Heart right ventricle (tissue), 16 donors: ENCODE measurements at places on chromosomes 5 and 9. TPM values are rescaled to one million over a fixed set of nuclear protein-coding genes. Genes with fewer than 3 reads are reported as not detected.

DNA sequence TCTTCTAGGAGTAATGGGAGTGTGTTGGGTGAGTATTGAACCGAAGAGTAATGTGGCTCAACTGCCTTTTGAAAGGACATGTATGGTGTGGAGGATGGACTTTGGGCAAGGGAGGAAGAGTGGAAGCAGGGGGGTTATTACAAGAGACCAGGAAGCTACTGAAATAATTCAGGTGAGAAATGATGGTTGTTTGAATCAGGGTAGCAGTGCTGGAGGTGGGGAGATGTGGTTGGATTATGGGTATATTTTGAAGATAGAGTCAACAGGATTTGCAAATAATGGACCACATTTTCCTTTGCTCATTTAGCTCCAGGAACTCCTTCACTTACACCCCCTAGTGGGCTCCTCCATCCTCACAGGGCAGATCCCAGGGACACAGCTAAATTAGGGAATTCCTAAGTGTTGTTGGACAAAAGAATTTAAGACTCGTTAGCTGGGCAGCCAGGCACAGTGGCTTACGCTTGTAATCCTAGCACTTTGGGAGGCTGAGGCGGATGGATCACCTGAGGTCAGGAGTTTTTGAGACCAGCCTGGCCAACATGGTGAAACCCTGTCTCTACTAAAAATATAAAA is 1.2 kb upstream of the SLC4A9 start:
- no peaks in the 10 kb centered on the region for H3K27me3 ChIP-seq
- H3K4me3 ChIP-seq, result no peak overlapping the region
- no peak overlapping the region for H3K27ac ChIP-seq
- no peak for DNase-seq
- no peaks in the 10 kb centered on the region for H3K4me1 ChIP-seq

- no peaks in the 10 kb centered on the region for H3K4me1 ChIP-seq
- no peak for DNase-seq
- no peak overlapping the region for H3K27ac ChIP-seq
- H3K27me3 ChIP-seq, result peaks cover 18% of the 10 kb centered on the region
- H3K4me3 ChIP-seq, result no peak overlapping the region
These were observed 5.8 kb upstream of the PAPPA start for GRCh38 chr9:116147821-116148220.

DNA sequence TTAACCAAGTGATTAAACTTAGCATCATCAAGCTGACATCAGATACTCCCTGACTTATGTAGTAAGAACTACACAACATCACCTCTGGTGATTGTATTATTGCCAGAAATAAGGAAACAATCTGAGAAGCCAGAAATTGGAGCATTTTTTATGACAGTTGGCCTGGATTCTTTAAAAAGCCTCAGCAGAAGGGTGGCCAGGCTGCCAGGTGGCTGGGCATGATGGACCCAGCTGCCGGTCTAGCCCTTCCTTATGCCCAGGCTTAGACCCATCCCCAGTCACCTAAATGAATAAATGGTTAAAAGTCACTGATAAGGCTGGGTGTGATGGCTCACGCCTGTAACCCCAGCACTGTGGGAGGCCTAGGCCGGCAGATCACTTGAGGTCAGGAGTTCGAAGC is 12.8 kb downstream of the OR1K1 start:
- no peak overlapping the region for H3K27ac ChIP-seq
- DNase-seq, result no peak
- no peaks in the 10 kb centered on the region for H3K36me3 ChIP-seq
- H3K4me1 ChIP-seq, result peaks cover 4% of the 10 kb centered on the region
- no peaks in the 10 kb centered on the region for H3K27me3 ChIP-seq
- H3K4me3 ChIP-seq, result no peak overlapping the region

DNA sequence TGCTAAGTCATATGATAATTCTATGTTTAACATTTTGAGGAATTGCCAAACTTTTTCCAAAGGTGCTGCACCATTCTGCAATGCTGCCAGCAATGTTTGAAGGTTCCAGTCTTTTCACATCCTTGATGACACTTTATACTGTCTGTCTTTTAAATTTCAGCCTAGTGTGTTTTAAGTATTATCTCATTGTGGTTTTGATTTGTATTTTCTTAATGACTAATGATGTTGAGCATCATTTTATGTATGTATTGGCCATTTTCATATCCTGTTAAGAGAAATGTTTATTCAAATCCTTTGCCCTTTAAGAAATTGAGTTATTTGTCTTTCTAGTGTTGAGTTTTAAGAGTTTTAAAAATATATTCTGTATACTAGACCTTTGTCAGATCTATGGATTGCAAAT is 5.0 kb upstream of the TEX48 start:
- no peaks in the 10 kb centered on the region for H3K27me3 ChIP-seq
- no peaks in the 10 kb centered on the region for H3K4me1 ChIP-seq
- H3K27ac ChIP-seq, result no peak overlapping the region
- H3K36me3 ChIP-seq, result no peaks in the 10 kb centered on the region

GRCh38 chr5:156675395-156675794 is 174.7 kb upstream of the PPP1R2B start:
- H3K27me3 ChIP-seq, result no peaks in the 10 kb centered on the region
- peak overlapping the region; percentile 24 for H3K27ac ChIP-seq
- no peak overlapping the region for H3K4me3 ChIP-seq
- H3K4me1 ChIP-seq, result peaks cover 23% of the 10 kb centered on the region
- DNase-seq, result no peak

GRCh38 chr9:79395755-79396154 is 176.0 kb upstream of the TLE4 start:
- no peaks in the 10 kb centered on the region for H3K4me1 ChIP-seq
- peaks cover 4% of the 10 kb centered on the region for H3K27me3 ChIP-seq
- no peak for DNase-seq
- no peak overlapping the region for H3K4me3 ChIP-seq
- H3K27ac ChIP-seq, result no peak overlapping the region

- H3K27me3 ChIP-seq, result no peaks in the 10 kb centered on the region
- H3K4me3 ChIP-seq, result no peak overlapping the region
- H3K4me1 ChIP-seq, result no peaks in the 10 kb centered on the region
- no peaks in the 10 kb centered on the region for H3K36me3 ChIP-seq
- no peak overlapping the region for H3K27ac ChIP-seq
These were observed 38.6 kb downstream of the MRPS30 start for GRCh38 chr5:44847206-44847852.

GRCh38 chr5:179275941-179276837 is 69.1 kb downstream of the ADAMTS2 start:
- no peak overlapping the region for H3K4me3 ChIP-seq
- H3K36me3 ChIP-seq, result no peaks in the 10 kb centered on the region
- no peaks in the 10 kb centered on the region for H3K27me3 ChIP-seq
- peak overlapping the region; percentile 61 for H3K27ac ChIP-seq

DNA sequence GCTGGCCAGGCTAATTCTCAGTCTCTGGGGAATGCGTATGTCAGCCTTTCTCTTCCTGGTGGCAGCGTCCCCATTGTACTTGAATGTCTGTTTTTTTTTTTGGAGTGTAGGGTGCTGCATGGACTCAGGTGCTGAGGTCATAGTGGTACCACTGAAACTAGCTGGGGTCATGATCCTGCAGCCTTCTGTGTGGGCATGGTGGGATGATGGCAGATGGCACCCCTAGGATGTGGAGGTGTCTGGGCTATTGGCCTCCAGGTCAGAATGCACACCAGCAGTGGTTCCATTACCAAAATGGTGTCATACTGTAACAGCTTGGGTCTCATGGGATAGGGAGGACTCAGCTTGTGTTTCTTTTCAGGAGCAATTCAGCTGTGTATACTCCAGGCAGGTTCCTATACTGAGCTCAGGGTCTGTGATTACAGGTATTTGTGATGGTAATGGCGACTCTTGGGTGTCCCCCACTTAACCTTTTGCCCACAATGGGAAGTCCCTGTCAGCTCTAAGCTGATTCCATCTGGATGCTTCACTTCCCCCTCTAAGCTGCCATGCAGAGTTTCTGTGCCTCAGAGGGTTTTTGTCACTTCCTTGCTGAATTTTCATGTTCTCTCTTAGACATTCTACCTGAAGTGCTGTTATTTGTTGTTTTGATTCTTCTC is 17.9 kb downstream of the HSD17B4 start:
- DNase-seq, result no peak
- no peak overlapping the region for H3K4me3 ChIP-seq
- no peaks in the 10 kb centered on the region for H3K27me3 ChIP-seq
- no peaks in the 10 kb centered on the region for H3K4me1 ChIP-seq
- H3K36me3 ChIP-seq, result peaks cover 42% of the 10 kb centered on the region

DNA sequence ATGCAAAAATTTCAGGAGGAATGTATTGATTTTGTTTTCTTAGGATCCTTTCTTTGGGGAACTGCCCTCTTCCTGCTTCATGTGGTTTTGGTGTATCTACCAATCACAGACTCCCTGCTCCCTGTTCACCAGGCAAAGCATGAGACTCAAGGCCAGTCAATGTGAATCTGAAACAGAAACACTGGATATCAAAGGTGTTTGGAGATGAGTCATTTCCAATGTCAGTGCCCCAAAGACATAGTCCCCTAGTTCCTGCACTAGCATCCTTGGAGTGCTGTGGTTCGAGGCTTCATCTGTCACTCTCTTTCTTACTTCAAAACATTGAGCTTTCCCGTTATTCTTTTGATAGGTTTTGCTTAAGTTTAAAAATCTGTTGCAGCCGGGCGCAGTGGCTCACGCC is 8.1 kb downstream of the PPP3R2 start:
- no peak for DNase-seq
- no peak overlapping the region for H3K4me3 ChIP-seq
- no peak overlapping the region for H3K27ac ChIP-seq
- no peaks in the 10 kb centered on the region for H3K4me1 ChIP-seq
- no peaks in the 10 kb centered on the region for H3K36me3 ChIP-seq

DNA sequence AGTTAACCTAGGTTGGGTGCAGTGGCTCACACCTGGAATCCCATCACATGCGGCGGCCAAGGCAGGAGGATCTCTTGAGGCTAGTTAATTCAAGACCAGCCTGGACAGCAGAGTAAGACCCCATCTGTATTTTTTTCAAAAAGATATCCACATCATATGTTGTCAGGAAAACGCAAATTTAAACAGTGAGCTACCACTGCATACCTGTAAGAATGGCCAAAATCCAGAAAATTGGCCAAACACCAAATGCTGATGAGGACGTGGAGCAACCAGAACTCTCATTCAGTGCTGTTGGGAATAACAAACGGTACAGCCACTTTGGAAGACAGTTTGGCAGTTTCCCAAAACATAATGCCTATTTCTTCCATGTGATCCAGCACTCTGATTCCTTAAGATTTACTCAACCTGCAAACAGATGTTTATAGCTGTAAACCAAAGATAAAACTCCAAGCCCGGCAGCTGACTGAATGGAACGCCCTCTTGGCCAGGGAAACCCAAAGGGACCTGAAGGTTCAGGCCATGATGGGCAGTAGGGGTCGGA is 12.4 kb downstream of the CEL start:
- no peak for DNase-seq
- no peaks in the 10 kb centered on the region for H3K4me1 ChIP-seq
- no peak overlapping the region for H3K27ac ChIP-seq
- H3K27me3 ChIP-seq, result no peaks in the 10 kb centered on the region
- H3K4me3 ChIP-seq, result no peak overlapping the region
- no peaks in the 10 kb centered on the region for H3K36me3 ChIP-seq

- DNase-seq, result no peak
- H3K4me3 ChIP-seq, result no peak overlapping the region
- H3K36me3 ChIP-seq, result peaks cover 53% of the 10 kb centered on the region
- peaks cover 39% of the 10 kb centered on the region for H3K4me1 ChIP-seq
- no peak overlapping the region for H3K27ac ChIP-seq
These were observed 7.0 kb downstream of the SQSTM1 start for GRCh38 chr5:179827680-179828079.

- no peak for DNase-seq
- H3K36me3 ChIP-seq, result no peaks in the 10 kb centered on the region
- no peaks in the 10 kb centered on the region for H3K4me1 ChIP-seq
These were observed 63.4 kb upstream of the PALM2AKAP2 start for GRCh38 chr9:109716631-109717030.

DNA sequence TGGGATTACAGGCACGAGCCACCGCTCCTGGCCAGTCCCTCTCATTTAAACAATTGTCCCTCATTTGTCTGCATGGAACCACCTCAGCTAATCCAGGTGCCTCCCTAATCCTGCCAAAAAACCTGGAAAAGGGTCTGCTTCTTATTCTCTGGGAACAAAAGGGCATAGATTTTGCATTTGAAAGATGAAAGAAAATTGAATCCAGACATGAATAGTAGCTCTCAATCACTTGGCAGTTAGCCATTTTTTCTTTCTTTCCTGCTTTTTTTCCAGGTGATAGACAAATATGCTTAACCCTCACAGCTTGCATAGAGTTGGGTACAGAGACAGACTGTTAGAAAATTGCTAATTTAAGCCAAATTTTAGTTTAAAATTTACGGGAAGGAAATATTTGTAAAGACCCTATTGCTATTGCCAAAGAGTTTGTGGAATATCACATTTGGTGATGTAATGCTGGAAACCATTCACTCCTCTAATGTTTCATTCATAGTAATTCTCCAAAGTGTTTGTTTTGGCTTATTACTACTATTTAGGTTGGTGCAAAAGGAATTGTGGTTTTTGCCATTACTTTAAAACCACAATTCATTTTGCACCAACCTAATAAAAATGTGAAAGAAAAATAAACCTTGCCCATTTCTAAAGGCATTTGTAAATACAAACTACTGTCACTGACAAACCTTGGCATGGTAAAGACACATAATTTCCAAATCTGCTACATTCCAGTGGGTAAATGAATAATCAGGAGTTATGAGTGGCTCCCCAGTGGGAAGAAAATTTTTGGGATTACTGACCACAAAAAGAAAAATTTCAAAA is 80.5 kb upstream of the JAK2 start:
- no peaks in the 10 kb centered on the region for H3K36me3 ChIP-seq
- no peak for DNase-seq
- no peak overlapping the region for H3K4me3 ChIP-seq
- no peak overlapping the region for H3K27ac ChIP-seq
- no peaks in the 10 kb centered on the region for H3K27me3 ChIP-seq

- no peaks in the 10 kb centered on the region for H3K27me3 ChIP-seq
- H3K36me3 ChIP-seq, result no peaks in the 10 kb centered on the region
- no peak for DNase-seq
- H3K27ac ChIP-seq, result no peak overlapping the region
- no peak overlapping the region for H3K4me3 ChIP-seq
These were observed 326.8 kb downstream of the BNC2 start for GRCh38 chr9:16543686-16544085.

- H3K36me3 ChIP-seq, result no peaks in the 10 kb centered on the region
- no peak overlapping the region for H3K27ac ChIP-seq
These were observed 26.4 kb downstream of the TNFAIP8 start for GRCh38 chr5:119382169-119382568.

DNA sequence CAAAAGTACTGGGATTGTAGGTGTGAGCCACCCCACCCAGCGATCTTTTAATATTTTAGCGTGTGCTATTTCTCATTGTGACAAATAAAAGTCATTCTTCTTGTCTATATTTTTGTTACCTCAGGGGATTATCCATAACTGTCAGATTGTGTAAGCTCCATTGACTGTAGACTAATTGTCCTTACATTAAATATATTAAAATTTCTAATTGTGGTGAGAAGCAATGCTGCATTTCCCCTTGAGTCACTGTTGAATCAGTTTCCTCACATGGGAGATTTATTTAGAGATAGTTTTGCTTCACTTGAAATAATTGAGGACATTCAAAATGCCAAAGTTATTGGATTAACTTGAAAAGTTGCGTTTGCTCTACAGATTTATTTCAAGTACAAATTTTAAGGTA is 782.4 kb upstream of the WWC1 start:
- no peak overlapping the region for H3K4me3 ChIP-seq
- H3K4me1 ChIP-seq, result no peaks in the 10 kb centered on the region
- H3K36me3 ChIP-seq, result no peaks in the 10 kb centered on the region

The CEP120 gene
- total RNA-seq, result 14.5 TPM

The TUBB4B gene
- total RNA-seq, result 495 TPM

The ZNF879 gene
- total RNA-seq, result 3.5 TPM

The PCDHB12 gene
- 1.0 TPM for total RNA-seq

The ANKRD18B gene
- total RNA-seq, result 0.19 TPM

The ALDH1A1 gene
- 21.1 TPM for total RNA-seq

The KIF24 gene
- 0.42 TPM for total RNA-seq

The SLC24A2 gene
- not detected for total RNA-seq

The TLR4 gene
- 12.8 TPM for total RNA-seq

The SPATA31D4 gene
- not detected for total RNA-seq

The GFI1B gene
- total RNA-seq, result 0.34 TPM
